ENCODE measurements at places on chromosomes 1 and 21.

DNA sequence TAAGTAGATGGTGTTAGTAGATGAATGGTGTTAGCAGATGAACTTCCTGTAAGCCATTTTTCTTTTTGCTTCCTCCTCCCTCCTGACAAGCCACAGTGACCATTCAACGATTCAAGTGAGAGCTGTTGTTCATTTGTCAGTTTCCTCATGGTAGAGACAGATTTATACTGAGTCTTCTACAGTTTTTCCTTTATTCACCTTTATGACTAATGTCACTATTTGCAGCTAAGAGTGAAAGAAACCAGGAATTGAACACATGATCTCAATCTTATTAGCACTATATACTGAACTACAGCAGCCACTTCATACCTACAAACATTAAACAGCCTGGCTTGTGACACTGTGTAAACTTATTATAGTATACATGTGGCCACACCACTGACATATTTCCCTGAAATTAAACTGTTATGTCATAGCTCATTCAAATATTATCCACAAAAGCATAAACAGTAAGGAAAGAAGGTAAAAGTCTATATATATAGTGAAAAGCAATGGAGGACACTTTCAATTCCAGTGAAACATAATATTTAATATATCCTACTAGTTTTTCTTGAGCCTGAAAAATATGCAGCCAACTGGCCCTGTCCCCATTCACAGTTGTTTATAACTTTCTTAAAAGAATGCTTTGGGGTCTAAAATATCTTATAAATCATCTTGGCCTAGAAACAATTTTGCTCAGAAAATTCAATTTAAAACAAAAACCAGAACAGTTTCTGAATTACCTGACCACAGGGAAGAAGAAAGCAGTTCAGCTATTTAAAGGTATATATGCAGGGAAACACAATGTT, 566.9 kb upstream of the ZRANB2 start:
- no peak for DNase-seq

DNA sequence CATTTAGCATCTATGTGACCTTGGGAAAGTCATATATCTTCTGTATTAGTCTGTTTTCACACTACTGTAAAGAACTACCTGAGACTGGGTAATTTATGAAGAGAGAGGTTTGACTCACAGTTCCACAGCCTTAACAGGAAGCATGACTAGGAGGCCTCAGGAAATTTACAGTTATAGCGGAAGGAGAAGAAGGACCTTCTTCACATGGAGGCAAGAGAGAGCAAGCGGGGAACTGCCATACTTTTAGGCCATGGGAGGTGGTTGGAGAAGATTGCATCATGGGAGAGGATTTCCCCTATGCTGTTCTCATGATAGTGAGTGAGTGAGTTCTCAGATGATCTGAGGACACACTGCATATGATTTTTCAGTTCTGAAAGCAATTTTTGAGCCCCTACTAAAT, 87.9 kb downstream of the CLEC20A start:
- no peak for DNase-seq

DNA sequence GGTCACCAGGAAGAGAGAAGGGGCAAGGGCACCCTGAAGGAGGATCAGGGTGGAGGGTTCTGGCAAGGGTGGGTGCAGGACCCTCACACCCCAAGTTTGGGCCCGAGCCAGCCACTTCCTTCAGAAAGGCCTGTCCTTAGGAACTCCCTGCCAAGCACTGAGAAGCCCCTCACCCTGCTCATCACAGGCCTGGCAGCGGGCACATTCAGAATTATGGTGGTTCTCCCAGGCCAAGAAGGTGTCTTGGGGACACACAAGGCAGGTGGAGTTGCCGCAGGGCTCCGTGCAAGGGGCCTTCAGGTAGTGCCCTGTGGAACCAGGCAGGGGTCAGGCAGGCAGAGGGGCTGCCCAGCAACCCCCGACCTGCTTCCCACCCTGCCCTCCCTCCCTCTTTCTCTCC, 1.1 kb downstream of the TNFRSF25 start:
- no peak for DNase-seq

DNA sequence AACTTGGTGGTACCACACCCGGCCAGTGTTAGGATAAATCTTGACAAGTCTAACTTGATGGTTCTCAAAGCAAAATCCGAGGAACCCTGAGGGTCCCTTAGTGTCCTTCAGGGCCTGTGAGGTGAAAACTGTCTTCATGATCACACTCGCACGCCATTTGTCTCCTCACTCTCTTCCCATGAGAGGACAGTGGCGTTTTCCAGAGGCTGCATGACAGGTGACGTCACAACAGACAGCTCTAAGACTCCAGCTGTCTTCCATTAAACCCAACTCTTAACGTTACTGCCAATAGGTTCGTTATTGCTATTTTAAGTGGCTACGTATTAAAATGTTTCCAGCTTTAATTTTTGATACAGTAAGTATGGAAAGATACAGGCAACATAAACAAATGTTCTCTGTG, 13.8 kb downstream of the CFAP74 start:
- DNase-seq, result no peak

DNA sequence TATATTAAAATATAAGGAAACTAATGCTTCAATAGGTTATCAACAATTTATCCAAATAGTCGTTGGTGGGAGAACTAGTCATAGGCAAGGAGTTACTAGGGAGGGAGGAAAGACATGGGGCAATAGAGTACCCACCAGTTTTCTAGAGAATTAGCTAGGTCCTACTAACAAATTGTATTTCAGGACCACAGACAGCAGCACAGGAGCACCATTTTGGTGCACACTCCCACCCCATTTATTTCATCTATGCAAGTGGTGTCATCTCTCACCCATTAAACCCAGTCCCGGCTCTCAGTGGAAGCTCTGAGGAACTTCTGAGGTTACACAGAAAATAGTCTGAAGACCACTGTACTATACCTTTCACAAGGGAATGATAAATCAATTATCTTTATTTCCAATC, 89.0 kb upstream of the BCAR3 start:
- DNase-seq, result no peak

DNA sequence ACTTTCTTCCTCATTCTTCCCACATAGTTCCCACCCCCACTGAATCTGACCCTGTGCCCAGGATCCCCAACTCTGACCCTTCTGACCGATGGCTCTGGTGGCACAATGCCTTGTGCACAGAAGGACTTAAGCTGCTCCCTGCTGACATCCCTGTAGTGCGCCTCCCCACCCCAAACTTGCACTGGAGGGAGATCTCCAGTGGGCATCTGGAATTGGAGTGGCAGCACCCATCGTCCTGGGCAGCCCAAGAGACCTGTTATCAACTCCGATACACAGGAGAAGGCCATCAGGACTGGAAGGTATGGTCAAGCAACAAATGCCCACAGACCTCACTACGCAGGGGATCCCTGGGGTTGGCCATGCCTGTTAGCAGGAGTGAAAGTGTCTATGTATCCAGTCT, 9.0 kb downstream of the MPL start:
- no peak for DNase-seq

DNA sequence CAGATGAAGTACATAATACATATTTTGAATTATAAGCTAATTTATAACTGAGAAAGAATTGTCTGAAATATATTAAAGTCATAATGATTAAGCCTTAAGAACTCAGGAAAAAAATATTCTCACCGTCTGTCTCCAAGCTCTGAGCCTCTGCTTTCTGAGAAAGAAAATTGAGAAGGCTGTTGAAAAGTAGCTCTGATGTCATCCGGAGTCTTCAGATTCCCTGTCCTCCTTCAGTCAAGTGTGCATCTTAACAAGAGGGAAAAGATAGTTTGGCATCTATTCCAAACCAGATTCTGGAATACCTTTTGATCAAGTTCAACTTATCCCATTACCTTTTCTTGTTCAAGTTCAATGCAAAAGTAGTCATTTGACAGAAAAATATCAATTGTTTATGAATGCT, 50.6 kb downstream of the NRIP1 start:
- no peak for DNase-seq

GRCh38 chr1:34286511-34286910, 109.8 kb downstream of the C1orf94 start:
- no peak for DNase-seq

- no peak for DNase-seq
Measured at GRCh38 chr1:23596382-23597358, 37.4 kb upstream of the ID3 start.

DNA sequence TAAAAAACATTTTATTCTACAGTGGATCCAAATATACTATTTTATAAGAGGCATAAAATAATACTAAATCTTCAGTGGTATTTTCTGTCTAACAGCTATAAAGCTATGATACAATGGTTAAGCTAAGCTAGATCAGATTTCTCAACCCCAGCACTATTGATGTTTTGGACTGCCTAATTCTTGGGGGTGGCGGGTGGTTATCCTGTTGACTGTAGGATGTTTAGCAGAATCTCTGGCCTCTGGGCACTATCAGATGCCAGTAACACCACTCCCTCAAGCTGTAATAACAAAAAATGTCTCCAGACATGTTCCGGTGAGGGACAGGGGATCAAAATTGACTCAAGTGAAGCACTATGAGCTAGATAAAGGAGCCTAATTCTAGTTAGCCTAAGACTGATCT, 118.5 kb downstream of the APP start:
- no peak for DNase-seq

DNA sequence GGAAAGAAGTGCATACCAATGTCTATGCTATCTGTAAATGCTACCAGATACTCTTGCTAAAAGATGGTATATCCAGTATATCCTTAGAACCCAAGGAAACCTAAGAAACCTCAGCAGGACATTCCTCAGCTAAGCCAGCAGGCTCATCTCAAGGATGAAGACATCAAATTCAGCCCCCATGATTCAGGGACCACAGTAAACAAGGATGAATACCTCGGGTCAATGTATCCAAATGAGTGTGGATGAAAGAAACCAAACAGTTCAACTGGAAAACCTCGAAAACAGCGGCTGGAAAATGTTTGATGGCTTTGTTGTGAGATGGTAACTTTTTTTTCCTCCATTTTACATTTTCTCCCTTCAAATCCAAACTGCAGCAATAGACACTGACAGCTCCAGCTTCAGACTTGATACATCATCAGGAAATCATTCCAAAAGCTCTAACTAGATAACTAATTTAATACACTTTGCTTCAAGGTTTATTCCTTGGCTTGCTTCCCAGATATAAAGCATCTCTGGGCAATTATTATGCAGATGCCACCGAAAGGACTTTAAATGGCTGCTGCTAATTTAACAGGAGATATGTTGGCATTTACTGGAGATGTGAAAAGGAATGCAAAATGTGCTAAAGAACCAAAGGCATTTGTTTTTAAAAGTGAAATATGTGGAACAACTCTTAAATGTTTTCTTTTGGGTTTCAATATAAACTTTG, 73.6 kb downstream of the SMYD2 start:
- DNase-seq, result no peak

DNA sequence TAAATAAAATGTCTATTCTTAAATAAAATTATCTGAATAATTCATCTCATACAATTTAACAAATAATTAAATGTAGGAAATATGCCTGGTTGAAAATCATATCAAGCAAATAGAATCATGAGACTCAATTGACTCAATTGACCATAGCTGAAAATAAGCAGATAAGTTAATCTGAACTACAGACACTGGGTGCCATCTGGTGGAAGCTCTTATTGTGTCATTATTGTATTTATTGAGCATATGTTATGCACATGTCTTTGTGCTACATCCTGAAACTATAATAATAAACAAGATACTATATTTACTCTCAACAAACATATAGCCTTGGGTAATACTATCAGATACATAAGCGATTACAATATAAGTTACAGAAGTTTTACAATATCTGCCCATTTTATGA, 41.0 kb downstream of the BRINP3 start:
- no peak for DNase-seq

DNA sequence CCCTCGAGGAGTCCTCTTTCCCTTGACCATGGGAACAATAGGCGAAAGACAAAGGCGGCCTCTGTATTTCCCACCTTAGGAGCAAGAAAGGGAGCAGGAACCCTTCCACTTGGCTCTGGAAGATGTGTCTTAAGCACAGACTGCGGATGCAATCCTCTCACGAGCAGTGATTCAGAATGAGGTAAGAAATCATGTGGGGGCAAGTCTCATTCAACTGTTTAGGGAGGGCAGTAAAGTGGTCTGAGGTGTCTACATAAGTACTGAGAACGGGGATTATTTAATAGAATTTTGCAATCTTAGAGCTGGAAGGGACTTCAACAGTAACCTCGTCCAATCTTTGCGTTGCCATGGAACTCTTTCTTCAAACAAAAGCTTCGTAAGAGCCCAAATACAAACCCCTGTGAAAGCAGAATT, 1.6 kb upstream of the DYRK3 start:
- no peak for DNase-seq

- no peak for DNase-seq
Measured at GRCh38 chr1:40339420-40340323, 22.6 kb upstream of the COL9A2 start.

DNA sequence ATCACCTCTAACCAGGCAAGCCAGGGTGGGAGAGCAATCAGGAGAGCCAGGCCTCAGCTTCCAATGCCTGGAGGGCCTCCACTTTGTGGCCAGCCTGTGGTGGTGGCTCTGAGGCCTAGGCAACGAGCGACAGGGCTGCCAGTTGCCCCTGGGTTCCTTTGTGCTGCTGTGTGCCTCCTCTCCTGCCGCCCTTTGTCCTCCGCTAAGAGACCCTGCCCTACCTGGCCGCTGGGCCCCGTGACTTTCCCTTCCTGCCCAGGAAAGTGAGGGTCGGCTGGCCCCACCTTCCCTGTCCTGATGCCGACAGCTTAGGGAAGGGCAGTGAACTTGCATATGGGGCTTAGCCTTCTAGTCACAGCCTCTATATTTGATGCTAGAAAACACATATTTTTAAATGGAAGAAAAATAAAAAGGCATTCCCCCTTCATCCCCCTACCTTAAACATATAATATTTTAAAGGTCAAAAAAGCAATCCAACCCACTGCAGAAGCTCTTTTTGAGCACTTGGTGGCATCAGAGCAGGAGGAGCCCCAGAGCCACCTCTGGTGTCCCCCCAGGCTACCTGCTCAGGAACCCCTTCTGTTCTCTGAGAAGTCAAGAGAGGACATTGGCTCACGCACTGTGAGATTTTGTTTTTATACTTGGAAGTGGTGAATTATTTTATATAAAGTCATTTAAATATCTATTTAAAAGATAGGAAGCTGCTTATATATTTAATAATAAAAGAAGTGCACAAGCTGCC, 19.8 kb downstream of the CSF1 start:
- no peak for DNase-seq

Measured in NCI-H2081 treated with DMSO at 0.1 percent for 48 hours (cell line).